ENCODE measurements at places on chromosomes 7 and 10. TPM values are rescaled to one million over a fixed set of nuclear protein-coding genes. Genes with fewer than 3 reads are reported as not detected.

GRCh38 chr7:141674171-141674671, 27.7 kb downstream of the DENND11 start:
- peak; percentile 72 for DNase-seq

SLC37A3 gene
- 37.9 TPM for total RNA-seq

UBTD1 gene
- 15.8 TPM for total RNA-seq

ANXA8L1 gene
- total RNA-seq = not detected

EPDR1 gene
- total RNA-seq = 58.1 TPM

RBP3 gene
- not detected for total RNA-seq

JAKMIP3 gene
- total RNA-seq = 0.16 TPM
